ENCODE measurements at places on chromosomes 7 and 10. TPM values are rescaled to one million over a fixed set of nuclear protein-coding genes. Genes with fewer than 3 reads are reported as not detected.

DNA sequence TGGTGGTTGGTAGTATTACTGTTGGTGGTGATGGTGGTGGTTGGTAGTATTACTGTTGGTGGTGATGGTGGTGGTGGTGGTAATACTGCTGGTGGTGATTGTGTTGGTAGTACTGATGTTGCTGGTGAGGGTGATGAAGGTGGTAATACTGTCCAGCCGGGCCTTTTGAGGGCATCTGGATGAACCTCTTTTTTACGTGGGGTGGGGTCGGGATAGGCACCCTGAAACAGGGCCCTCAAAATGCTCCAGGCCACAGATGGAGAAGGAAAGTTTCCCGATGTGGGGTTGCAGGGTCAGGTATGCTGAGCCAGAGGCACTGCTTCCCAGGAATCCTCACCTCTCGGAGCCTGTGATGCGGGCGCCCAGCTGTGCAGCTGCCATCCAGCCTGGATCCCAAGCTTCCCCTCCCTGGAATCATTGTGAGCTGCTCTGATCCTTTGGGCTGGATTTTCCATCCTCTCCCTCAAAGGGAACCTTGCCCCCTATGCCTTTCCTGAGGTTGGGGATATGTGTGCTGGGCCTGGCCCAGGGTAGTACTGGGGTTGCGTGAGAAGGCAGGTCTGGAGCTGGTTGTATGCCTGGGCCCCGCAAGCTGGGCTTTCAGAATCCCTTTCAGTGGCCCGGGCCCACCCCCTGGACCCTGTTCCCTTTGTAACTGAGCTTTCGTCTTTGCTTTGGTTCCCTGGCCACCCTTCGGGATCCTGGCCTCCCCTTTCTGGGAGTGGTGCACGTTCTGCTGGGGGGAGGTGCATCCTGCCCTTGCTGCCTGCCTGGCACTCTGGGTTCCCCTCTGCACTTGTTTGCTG, 43.3 kb downstream of the DOCK1 start:
- no peak overlapping the region for H3K27ac ChIP-seq
- no peaks in the 10 kb centered on the region for H3K4me1 ChIP-seq
- H3K4me3 ChIP-seq: no peak overlapping the region
- no peaks in the 10 kb centered on the region for H3K27me3 ChIP-seq
- no peaks in the 10 kb centered on the region for H3K36me3 ChIP-seq

GRCh38 chr7:155867734-155868400, 55.6 kb upstream of the SHH start:
- no peaks in the 10 kb centered on the region for H3K27me3 ChIP-seq
- no peak overlapping the region for H3K4me3 ChIP-seq
- H3K36me3 ChIP-seq: no peaks in the 10 kb centered on the region

Gene LFNG
- total RNA-seq: 28.0 TPM

Gene C10orf53
- not detected for total RNA-seq

Gene CYCS
- 324 TPM for total RNA-seq

- H3K27ac ChIP-seq: no peak overlapping the region
- no peaks in the 10 kb centered on the region for H3K27me3 ChIP-seq
- no peak for DNase-seq
- no peaks in the 10 kb centered on the region for H3K36me3 ChIP-seq
- H3K4me3 ChIP-seq: no peak overlapping the region
Observed at GRCh38 chr7:66333443-66333842, 128.3 kb downstream of the TPST1 start.

Gene SVOPL
- total RNA-seq: not detected

DNA sequence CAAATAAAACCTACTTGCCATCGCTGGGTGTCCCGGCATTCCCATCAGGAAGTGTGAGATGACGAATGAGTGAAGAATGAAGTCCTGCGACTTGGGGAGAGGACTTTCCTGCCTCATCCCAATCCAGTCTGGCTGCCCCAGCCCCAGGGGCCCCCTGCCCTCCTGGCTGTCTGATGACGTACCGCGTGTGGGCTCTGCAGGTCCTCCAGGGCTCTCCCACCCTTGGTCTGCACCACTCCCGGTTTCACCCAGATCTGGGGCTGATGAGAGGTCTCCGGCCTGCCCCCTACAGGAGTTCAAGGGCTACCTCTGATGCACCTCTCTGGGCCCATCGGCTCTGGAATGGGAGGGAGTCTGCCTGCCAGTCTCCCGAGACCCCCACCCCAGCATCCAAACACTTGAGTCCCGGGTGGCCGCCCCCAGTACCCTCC, 9.8 kb downstream of the ATP6V1F start:
- H3K36me3 ChIP-seq: no peaks in the 10 kb centered on the region
- H3K4me3 ChIP-seq: no peak overlapping the region
- no peaks in the 10 kb centered on the region for H3K27me3 ChIP-seq
- H3K27ac ChIP-seq: no peak overlapping the region
- no peak for DNase-seq
- peaks cover 4% of the 10 kb centered on the region for H3K4me1 ChIP-seq

GRCh38 chr10:13404791-13405190, 56.7 kb upstream of the SEPHS1 start:
- no peak overlapping the region for H3K4me3 ChIP-seq
- no peak for DNase-seq
- no peaks in the 10 kb centered on the region for H3K36me3 ChIP-seq
- H3K27ac ChIP-seq: no peak overlapping the region
- H3K27me3 ChIP-seq: no peaks in the 10 kb centered on the region

DNA sequence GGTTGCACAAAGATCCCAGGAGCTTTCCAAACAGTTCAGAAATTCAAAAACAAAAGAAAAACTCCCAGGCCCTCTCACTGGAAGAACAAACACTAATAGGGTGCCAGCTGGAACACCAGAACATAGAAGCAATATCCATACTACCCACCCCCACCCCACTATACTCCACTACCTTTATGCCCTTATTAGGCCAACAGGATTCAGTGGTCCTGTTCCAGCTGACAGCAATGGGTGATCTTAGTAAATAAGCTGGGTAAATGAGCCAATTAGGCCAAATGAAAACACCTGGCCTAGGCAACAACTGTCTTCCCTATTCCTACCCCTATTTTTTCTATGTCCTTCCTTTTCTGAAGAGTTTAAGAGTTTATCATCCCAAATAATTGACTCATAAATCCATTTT, 11.7 kb downstream of the NOC3L start:
- DNase-seq: no peak
- H3K27me3 ChIP-seq: no peaks in the 10 kb centered on the region
- H3K4me3 ChIP-seq: no peak overlapping the region
- no peaks in the 10 kb centered on the region for H3K4me1 ChIP-seq

Gene GDF2
- total RNA-seq: not detected

DNA sequence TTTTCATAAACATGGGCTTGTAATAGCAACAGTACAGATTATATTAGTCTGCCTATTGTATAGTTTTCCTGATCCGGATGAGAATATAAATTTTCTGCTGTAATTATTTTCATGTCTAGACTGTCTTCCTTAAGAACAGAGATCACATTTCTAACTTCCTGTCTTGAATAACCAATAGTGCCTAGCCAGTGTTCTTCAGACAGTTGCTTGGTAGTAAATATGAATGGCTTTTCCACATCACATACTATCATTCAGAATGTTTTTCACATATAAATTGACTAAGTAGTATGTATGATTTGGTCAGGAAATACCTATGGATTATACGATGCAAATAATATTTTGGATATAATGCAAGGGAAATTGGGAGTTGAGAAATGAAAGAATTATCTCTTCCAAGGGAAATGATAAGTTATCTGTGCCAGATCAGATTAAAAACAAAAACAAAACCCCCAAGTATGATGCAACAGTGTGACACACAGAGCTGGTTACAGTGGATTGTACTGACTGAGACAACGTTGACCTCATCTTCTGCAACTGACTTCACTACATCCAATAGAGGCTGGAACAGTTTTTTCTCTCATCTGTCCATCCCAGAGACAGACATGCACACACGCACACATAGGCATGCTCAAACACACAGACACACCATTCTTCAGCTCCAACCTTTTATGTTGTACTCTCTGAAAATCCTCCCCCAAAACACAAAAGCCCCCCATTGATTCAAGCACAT, 16.4 kb downstream of the ITGA8 start:
- no peak overlapping the region for H3K27ac ChIP-seq
- no peak for DNase-seq
- no peaks in the 10 kb centered on the region for H3K27me3 ChIP-seq
- H3K4me1 ChIP-seq: no peaks in the 10 kb centered on the region
- H3K4me3 ChIP-seq: no peak overlapping the region

DNA sequence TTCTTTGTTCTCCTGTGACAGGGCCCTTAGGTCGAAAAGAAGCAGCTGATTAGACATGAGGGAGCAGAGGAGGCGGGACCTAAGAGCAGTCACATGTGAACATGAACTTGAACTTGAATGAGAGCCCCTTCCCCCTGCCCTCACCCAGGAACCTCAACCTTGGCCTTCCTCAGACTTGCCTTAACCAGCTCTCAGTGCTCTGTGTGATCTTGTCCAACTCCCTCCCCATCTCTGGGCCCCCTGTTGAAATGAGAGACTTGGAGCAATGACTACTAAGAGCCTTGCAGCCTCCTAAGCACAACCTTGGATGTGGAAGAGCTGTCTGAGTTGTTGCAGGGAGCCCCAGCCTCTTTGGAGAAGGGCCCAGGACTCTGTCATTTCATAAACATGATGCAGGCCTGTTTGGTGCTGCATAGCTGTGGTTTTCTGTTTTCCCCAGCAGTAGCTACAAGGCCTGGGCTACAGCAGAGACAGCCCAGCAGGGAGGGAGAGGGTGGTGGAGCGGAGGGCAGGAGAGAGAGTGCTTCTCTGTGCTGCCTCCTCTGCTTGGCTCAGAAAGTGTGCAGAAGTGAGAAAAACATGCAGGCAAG, 123.9 kb upstream of the ZMIZ1 start:
- H3K27me3 ChIP-seq: no peaks in the 10 kb centered on the region
- H3K27ac ChIP-seq: no peak overlapping the region
- peaks cover 9% of the 10 kb centered on the region for H3K4me1 ChIP-seq
- no peaks in the 10 kb centered on the region for H3K36me3 ChIP-seq
- H3K4me3 ChIP-seq: no peak overlapping the region
- DNase-seq: no peak

DNA sequence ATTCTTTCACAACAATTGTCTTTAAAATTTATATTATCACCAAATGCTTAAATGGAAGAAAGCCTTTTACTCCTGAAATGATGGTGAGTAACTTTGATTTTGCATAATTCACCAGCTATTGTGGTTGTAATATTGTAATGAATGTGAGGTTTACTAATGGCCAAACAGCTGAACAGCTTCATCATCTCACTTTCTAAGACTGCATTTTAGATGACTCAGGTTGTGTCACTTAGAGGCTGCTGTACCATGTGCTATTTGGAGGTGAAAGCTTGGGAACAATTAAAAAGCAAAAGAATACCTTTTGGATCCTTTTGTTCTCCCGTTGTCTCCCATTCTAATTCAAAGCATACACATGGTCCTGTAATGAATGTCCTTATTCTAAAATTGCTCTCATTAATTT, 604.0 kb upstream of the PFKP start:
- H3K27ac ChIP-seq: no peak overlapping the region
- no peaks in the 10 kb centered on the region for H3K27me3 ChIP-seq
- no peak for DNase-seq
- H3K4me1 ChIP-seq: no peaks in the 10 kb centered on the region
- H3K4me3 ChIP-seq: no peak overlapping the region
- no peaks in the 10 kb centered on the region for H3K36me3 ChIP-seq

GRCh38 chr7:83655951-83656556, 7.1 kb upstream of the SEMA3E start:
- DNase-seq: no peak
- H3K4me1 ChIP-seq: no peaks in the 10 kb centered on the region
- no peak overlapping the region for H3K4me3 ChIP-seq

DNA sequence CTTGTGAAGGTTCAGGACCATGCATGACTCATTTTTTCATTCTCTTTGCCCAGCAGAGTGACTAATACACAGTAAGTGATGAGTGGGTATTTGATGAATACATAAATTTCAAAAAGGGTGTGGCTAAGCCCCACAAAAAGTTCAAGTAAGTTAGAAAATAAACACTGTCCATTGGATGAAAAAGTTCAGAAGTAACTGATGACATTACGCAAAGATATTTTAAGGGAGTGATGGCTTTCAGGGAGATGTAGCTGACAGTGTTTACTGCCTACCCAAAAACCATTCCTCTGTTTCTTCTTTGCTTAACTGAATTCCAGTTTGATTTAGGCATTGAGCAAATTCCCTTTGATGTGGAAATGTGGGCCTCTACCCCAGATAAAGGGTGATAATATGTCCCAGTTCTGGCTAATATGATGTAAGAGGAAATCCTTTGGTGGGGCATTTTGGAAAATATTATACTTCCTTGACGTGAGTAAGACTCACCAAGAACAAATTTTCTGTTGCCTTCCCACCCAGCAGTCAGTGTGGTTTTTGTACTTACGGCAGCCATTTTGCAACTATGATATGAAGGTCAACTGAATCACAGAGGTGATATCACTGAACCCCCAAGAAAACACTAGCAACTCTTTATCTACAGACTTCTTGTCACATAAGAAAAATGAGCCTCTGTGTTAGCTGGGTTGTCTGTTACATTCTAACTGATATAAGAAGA, 29.0 kb upstream of the EBLN1 start:
- H3K36me3 ChIP-seq: no peaks in the 10 kb centered on the region
- peaks cover 9% of the 10 kb centered on the region for H3K4me1 ChIP-seq
- no peak overlapping the region for H3K27ac ChIP-seq

- DNase-seq: no peak
- H3K27ac ChIP-seq: no peak overlapping the region
- H3K27me3 ChIP-seq: no peaks in the 10 kb centered on the region
- H3K4me1 ChIP-seq: no peaks in the 10 kb centered on the region
Observed at GRCh38 chr10:85661123-85661522, 705.5 kb downstream of the GRID1 start.

Gene GIMAP2
- total RNA-seq: 40.4 TPM
